ENCODE measurements at places on chromosomes 1 and 21.

DNA sequence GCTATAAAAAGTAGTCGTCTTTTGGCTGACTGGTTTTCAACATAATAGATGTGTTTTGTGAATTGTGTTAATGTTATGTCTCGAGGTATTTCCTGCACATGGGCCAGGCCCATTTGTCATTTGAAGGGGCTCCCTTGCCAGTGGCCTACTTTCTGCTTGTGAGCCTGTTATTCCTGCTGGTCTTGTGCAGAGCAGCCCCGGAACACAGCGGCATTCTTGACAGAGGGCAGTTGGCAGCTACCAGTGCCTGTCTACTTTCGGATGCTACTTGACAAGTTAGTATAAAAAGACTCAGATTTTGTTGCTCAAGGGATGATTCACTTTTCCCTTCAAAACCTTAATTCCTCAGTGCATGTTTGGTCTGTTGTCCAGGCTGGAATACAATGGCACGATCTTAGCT is 28.5 kb downstream of the PGM1 start:
- DNase-seq, result no peak

DNA sequence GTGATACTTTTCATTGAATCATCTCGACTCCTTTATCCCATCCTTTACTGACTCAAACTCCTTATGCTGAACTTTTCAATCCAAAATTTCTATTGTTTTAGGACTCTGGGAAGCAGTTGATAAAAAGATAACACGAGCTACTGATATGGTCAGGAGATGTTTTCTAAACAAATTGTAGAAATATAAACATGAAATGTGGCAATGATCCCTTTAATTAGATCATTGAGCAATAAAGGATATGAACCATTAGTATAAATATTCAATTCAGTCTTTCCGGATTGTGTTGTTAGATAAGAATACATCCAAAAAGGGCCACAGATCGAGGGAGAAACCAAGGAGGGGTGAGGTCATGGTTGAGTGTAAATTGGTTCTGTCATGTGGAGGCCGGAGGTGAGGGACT is 88.4 kb downstream of the NID1 start:
- DNase-seq, result no peak

GRCh38 chr1:225146478-225146877 is 217.0 kb downstream of the DNAH14 start:
- no peak for DNase-seq

DNA sequence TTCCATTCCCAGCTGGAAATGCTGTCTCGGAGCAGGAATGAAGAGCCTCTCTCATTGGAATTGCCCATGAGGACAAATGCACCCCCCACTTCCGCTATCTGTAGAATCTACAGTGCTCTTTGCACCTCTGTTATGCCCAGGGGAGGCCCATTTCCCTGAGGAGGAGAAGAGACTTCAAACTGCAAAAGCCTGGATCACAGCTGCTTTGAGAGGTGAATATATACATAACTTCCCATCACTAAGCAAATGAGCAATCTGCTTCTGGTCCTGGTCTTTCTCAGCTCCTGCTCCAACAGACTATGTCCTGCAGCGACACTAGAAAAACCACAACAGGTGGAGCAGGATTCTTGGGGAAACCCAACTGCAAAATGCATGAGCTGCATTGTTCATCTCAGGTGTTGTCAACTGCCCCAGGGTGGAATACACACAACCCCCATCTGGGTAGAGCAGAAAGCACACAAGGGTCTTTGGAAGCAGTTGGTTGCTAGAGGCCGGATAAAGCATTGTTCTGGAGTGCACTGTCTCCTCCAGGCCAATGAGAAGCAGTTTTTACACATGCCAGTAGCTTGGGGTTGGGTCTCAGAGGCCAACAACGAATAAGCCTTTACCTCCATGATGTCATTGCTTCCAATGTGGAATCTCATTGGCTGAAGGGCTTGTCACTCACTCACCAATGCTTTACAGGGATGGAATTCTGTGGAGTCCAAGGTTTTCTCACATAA is 67.7 kb upstream of the RAB4A start:
- DNase-seq, result no peak

GRCh38 chr1:3945222-3945621 is 45.1 kb upstream of the C1orf174 start:
- no peak for DNase-seq

- peak; percentile 61 for DNase-seq
These were observed 3.7 kb downstream of the TCHH start for GRCh38 chr1:152111515-152111968.

GRCh38 chr1:97042551-97042950 is 321.0 kb downstream of the PTBP2 start:
- no peak for DNase-seq

DNA sequence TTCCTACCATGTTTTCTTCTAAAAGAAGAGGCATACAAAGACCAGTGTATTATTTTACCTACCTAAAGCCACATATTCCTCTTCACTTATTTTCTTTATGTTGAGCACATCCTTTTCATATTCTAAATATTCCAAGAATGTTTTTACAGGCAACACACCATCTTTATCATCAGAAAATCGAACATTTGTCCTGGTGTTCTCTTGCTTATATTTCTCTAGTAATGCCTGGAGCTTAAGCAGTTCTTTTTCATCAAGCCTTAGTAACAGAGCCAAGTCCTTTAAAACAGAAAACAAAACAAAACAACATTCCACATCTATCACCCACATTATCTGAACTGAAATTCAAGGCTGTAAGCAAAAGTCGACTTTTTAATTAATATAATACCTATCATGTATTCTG is 88.7 kb downstream of the IARS2 start:
- no peak for DNase-seq

DNA sequence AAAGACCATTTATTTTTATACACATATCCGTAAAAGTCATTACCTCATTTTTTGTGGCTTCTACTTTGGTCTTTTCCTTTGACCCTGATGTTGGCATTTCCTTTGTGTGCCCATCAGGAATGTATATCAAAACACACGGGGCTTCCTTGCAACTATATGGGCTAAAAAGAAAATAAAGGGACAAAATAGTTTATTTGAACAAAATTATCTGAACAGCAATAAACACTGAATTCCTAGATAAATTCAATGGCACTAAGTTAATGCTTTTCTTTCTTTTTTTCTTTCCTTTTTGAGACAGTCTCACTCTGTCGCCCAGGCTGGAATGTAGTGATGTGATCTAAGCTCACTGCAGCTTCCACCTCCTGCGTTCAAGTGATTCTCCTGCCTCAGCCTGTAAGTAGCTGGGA is 45.2 kb downstream of the EPRS1 start:
- DNase-seq, result no peak

GRCh38 chr1:234578735-234579134 is 31.2 kb downstream of the IRF2BP2 start:
- no peak for DNase-seq

DNA sequence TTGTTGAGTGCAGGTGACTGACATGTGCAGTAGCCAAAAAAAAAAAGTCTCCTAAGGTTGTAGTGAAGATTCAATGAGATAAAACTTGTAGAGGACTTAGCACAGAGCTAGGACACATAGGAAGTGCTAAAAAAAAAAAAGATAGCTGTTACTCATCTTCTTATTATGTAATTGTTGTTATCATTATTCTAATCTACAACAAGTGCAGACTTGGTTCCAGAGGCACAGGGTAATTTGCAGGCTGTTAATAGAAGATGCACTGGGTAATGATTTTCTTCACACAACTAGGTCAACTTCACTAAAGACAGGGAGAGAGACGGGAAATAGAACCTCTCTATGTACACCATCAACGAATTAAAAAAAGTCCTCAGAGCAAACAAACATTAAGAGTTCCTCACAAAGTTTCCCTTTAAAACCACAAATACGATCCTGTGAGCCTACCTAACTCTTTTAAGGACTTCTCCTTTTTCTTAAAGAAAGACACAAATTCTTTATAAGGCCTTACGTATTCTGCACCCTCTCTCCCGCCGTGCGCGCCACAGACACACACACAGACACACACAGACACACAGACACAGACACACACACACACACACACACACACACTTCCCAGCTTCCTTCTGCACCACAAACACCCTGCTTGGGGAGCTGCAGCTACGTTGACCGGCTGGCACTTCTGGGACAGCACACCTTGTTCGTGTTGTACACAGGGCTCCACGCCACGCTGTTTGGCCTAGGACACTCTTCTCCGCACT is 49.8 kb upstream of the GADD45A start:
- peak; percentile 82 for DNase-seq

- DNase-seq, result no peak
These were observed 36.2 kb downstream of the EPS15 start for GRCh38 chr1:51482881-51483280.

DNA sequence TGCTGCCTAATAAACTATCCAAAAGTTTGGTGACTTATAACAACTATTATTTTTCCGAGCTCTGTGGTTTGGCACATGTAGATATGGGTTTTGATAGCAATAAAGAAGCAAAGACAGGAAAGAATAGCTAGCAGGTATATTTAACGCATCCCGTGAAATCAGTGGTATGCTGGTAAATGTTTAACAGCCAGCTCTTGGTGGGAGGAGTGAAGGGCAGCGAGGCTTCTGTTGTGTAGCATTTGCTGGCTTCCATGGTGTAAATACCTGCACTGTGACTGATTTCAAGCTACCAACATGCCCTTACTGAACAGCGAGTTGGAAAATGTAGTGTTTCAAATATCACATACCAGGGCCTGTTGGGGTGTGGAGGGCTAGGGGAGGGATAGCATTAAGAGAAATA is 291.0 kb downstream of the PRDM2 start:
- no peak for DNase-seq

- DNase-seq, result no peak
These were observed 414.0 kb downstream of the PRDM2 start for GRCh38 chr1:14113841-14114567.

DNA sequence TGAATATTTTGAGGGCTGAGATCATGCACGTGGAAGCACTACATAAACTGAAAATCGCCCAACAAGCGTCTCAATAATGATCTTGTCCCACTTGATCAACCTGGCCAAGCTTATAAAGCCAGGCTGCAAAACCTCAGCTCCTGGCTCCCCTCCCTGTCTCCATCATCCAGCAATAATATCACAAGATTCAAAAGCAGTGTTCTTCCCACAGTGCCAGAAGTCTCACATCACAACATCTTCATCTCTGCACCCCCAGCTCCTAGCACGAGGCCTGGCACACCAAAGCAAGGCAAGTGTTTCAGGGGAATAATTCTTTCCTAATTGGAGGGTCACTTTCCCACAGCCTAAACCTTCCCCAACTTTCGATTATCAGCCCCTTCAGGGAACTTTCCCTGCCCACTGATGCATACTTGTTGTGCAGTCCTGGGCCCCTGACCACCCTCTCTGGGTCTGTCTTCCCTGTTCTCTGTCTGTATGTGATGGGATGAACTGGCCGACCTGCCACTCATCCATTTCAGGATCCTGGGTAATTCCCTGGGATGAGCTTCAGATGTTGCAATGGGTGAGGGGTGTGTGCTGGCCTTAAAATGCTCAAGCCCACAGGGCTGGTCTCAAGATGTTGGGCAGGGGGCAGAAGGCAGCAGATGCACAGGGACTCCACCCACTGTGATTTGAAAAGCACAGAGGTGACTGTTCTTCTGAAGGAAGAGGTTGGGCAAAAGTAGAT is 129.0 kb downstream of the DMRTB1 start:
- no peak for DNase-seq

DNA sequence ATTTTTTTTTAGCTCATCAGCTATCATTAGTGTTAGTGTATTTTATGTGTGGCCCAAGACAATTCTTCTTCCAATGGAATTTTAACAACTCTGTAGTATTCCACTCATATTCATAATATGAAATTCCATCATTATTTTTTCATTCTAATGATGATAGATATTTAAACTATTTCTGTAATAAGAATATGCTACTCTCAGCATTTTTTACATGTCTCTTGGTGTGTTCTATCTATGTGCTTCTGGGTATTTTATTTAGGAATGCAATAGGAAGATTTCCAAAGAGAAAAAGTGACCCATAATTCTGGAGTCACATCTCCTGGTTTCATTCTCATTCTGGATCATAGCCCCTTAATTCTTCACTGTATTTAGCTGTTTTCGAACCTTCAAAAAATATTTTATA is 109.5 kb downstream of the LRRC53 start:
- no peak for DNase-seq

DNA sequence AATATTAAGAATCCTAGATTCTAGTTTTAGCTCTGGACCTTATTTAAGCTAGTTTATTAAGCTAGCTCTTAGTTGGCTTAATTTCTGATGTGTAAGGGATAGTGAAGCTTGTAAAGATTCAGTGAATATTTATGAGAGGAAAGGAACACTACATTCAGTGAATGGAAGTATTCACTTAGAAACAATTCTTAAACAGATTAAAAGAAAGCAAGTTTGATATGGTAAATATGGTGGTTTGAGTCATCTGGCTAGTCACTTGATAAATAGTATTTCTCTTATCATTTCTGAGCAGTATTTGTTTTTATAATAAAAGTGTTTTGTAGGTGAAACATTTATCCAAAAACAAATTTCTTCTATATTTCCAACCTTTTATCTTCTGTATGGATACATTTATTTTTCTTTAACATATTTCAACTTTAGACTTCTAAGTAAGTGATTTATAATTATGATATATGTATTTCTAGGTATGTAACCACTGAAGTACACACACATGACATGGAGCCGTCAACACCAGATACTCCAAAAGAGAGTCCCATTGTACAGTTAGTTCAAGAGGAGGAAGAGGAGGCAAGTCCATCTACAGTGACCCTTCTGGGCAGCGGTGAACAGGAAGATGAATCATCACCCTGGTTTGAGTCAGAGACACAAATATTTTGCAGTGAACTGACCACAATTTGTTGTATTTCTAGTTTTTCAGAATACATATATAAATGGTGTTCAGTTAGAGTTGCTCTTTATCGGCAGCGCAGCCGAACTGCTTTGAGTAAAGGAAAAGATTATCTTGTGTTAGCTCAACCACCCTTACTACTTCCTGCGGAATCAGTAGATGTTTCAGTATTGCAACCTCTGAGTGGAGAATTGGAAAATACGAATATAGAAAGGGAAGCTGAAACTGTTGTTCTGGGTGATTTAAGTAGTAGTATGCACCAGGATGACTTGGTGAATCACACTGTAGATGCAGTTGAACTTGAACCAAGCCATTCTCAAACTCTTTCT is 55.6 kb downstream of the SUCO start:
- no peak for DNase-seq

- no peak for DNase-seq
These were observed 163.7 kb downstream of the NTPCR start for GRCh38 chr1:233114159-233114558.

- no peak for DNase-seq
These were observed 745 bp downstream of the RCSD1 start for GRCh38 chr1:167630568-167631385.

GRCh38 chr1:52672946-52673345 is 25.2 kb downstream of the COA7 start:
- no peak for DNase-seq

- DNase-seq, result no peak
These were observed 140.4 kb upstream of the C1orf105 start for GRCh38 chr1:172279939-172280636.

GRCh38 chr1:220318673-220319072 is 46.4 kb upstream of the RAB3GAP2 start:
- no peak for DNase-seq

- no peak for DNase-seq
These were observed 243.3 kb downstream of the HLX start for GRCh38 chr1:221122501-221122900.
